Activated CD4-positive, alpha-beta T cell treated with anti-CD3 and anti-CD28 coated beads, Interleukin-2, amount 50 U/mL, for 48 hours (primary cell): ENCODE measurements at places on chromosomes 3 and 15.

DNA sequence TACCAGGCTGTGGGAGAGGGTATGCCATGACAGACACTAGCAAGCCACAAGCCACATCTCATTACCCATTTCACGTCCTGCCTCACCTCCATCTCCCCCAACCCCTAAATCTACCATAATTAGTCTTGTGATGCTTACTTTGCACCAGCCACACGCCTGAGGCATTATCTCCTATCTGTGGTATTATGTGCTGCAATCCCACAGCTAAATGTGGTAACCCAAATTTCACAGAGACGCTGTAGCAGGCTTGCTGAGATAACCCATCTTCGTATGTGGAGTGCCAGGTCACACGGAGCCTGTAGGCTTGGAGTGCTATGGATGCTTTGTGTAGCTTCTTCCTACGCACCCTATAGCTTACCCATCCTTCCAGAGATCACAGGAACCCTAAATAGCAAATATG lies 256.7 kb upstream of the KCNH8 start:
- DNase-seq = no peak

- DNase-seq = peak; percentile 56
These were observed 17.2 kb upstream of the ADIPOQ start for GRCh38 chr3:186825294-186825821.

GRCh38 chr3:156334841-156335545 lies 214.6 kb downstream of the KCNAB1 start:
- no peak for DNase-seq

DNA sequence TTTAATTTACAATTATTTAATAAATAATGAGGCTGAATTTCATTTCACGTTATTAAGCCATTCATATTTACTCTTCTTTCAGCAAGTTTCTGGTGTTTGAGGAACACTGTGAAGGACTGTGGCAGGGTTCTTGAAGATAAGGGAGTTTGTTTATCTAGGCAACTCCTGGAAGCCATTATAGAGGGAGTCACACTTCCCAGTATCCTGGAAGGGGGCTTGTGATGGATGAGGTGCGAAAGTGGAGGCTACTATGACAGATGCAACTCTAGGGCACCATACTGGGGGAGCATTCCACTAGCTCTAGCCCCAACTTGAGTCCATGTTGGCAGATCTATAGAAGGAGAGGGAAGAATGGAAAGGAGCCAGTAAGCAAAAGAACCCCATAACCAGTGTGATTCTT lies 14.4 kb downstream of the CNOT10 start:
- DNase-seq = no peak

- no peak for DNase-seq
These were observed 30.5 kb upstream of the BLM start for GRCh38 chr15:90686435-90687218.

GRCh38 chr3:86790884-86791549 lies 199.9 kb downstream of the VGLL3 start:
- DNase-seq = no peak

DNA sequence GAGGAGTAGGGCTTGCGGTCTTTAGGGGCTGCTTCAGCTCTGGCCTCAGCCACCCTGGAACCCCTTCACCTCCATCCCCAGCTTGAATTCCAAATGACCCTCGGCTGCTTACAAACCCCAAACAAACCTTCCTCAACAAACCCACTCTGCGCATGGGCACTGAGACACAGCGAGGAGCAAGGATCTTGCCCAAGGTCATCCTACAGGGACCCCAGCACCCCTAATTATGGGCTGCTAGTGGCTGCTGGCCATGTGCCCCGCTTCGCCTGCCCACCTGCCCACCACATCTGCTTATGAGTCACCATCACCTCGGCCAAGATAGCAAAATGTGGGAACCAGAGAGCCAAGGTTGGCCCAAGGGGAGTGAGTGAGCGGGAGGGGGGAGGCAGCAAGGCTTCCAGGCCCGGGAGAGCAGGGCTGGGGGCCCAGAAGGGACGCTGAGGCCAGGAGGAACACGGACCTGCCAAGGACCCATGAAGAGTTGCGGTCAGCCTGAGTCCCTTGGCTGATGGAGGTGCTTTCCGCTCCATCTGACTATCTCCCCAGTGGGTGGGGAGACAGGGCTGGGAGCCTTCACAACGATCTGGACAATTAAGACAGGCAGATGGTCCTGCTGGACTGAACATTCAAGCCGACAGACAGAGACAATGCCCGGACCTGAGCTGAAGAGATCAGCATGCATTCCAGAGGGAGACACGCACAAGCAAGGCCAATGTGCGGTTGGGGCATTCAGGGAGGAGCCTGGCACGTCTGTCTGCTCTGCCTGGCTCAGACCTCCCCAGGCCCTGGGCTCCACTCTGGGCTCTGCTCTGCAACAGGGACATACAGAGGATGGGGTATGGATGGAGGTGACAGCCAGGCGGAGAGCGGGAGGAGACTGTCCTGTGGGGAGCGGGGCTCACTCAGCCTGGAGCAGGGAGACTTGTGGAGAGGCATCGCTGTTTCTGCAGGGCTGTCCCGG lies 10.8 kb upstream of the GRIP2 start:
- no peak for DNase-seq

- DNase-seq = no peak
These were observed 35.9 kb upstream of the CMSS1 start for GRCh38 chr3:99781761-99782160.

GRCh38 chr3:142210144-142210543 lies 15.2 kb downstream of the GK5 start:
- DNase-seq = no peak

GRCh38 chr3:76083992-76084391 lies 298.6 kb upstream of the ZNF717 start:
- no peak for DNase-seq

GRCh38 chr3:59782664-59783063 lies 732.8 kb upstream of the CFAP20DC start:
- no peak for DNase-seq

DNA sequence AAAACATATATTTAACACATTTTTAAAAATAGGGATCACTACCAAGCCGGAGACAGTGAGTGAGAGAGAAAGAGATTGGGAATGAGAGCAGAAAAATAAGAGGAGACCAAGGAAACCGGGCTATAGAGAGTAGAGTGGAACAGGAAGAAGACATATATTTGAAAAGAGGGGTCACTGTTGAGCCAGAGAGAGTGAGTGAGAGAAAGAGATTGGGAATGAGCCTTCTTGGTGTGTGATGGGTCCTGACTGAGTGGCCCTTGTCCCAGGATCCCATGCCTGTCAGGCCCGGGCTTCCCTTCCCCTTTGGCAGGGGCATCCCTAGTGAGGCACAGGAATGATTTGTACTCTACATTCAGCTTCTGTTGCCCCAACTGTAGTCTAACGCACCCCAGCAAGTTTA lies 646.6 kb downstream of the NTRK3 start:
- DNase-seq = no peak

- DNase-seq = no peak
These were observed 39.7 kb downstream of the ARHGEF3 start for GRCh38 chr3:56761887-56762651.

- no peak for DNase-seq
These were observed 137.2 kb upstream of the ICE2 start for GRCh38 chr15:60616147-60616546.

GRCh38 chr3:34777386-34777785 lies 861.9 kb upstream of the ARPP21 start:
- DNase-seq = no peak

DNA sequence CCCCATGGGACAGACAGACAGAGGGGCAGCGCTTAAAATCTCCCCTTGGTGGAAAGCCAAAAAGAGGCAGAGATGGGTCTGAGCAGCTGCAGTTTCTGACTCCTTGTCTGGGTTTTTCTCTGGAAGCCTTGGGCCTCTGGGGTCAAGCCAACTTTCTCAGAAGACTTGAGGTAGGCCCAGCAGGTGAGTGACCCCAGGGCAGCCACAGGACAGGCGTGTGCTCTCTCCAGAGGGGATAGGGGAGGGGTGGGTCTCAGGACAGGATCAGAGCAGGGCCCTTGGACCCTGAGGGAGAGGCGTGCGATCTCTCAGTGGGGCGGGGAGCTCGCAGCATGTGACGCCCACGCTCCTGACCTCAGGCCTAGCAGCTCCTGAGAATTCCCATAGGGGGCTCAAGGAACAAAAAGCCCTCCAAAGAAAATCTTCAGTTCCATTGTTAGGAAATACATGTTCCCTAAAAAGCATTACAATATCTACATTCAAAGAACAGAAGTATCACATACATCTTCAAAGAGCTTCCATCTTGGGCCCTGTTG lies 34.6 kb upstream of the DUSP7 start:
- no peak for DNase-seq

DNA sequence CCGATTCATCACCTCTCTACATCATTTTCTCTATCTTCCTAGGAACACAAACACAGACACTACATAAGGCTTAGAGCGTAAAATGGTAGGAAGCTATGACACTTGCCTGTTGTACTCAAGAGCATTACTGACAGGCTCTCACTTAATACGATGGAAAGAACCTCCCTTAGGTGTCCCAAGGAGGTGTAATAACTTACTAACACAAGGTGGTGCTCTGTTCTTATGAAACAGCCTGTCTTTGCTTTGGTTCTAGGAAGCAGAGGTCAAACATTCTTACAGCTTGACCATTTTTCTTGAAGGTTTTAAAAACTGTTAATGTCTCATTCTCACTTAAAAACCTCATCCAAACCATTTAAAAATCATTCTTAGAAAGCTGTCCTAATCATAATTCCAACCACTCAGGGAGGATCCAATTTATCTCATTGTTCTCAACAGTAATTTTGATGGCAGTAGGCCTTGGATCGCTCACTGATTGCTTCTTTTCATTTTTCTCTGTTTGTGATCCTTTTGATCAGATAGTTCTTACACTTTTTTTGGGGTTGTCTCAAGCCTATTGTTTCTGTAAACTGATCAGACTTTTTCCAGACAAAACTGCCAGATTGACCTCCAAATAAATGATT lies 317.8 kb upstream of the AGTR1 start:
- no peak for DNase-seq

DNA sequence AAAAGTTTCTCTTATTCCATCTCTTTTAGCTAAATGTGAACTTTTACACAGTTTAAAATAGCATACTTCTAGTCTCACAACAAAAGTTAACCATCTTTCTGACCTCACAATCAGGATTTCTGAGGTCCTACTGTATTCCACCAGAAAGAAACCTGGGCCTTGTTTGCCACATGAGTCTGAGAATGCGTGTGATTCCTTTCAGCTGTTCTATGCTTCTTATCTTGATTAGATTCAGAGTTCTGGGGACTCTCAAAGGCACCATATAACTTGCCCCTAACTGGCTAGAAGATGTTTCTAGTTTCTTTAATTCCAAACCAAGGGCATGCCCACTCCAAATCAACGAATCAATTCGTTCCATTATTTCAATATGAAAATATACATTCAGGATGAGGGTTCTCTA lies 131.1 kb downstream of the ATP8B4 start:
- no peak for DNase-seq

DNA sequence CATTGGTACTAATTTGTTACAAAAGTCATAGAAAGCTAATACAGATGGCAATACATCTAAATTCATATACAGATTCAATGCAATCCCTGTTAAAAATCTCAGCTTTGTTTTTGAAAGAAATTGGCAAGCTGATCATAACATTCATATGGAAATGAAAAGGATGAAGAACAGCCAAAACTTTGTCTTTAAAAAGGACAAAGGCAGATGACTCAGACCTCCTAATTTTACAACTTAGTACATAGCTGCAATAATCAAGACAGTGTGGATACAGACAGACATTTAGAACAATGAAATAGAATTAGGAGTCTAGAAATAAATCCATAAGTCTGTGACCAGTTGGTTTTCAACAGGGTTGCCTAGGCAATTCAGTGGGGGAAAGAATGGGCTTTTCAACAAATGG lies 63.3 kb downstream of the AQP9 start:
- no peak for DNase-seq

DNA sequence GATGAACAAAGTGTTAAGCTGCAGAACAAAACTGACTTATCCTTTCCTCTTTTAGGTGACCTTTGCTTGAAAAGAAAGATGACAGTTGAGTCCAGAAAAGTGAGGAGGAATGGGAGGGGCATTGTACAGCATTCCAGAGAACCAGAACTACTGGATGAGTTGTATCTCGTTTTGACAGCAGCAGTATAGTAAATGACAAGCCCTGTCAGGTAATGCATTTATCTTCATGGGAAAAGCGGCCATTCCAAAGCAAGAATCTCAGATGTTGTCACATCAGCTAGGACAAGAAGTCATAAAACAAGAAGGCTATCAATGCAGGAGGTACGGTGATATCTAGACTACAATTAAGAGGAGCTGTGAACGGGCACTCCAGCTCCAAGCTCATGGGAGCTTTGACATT lies 421.5 kb downstream of the MAGI1 start:
- DNase-seq = no peak

DNA sequence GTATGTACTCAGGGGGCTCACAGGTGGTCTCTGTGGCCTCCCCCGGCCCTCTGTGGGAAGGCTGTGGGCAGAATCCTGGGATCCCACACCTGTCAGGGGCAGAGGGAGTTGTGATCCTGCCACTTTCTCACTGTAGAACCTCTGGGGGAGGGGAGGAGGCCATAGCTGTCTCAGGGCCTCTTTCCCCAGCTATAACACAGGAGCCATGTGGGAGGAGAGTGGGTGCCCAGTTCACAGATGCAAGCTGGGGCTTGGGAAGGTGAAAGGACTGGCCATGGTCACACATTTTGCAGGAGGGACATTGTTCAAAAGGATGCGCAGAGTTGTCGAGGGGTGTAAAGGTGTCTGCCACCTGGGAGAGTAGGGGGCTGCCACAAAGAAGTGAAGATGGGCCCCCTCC lies 11.7 kb downstream of the MAPKAPK3 start:
- no peak for DNase-seq

GRCh38 chr3:196691386-196691785 lies 20.7 kb downstream of the CEP19 start:
- DNase-seq = no peak

- DNase-seq = no peak
These were observed 12.1 kb upstream of the CHST14 start for GRCh38 chr15:40458495-40459371.

DNA sequence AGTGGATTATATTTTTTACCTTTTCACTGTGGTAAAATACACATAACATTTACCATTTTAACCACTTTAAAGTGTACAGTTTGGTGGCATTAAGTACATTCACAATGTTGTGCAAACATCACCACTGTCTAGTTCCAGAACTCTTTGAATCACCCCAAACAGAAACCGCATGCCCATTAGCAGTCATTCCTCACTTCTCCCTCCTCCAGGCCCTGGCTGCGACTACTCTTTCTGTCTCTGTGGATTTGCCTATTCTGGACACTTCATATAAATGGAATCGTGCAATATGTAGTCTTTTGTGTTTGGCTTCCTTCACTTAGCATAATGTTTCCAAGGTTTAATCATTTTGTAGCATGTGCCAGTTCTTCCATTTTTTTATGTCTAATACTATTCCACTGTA lies 409.8 kb downstream of the NTRK3 start:
- DNase-seq = no peak

DNA sequence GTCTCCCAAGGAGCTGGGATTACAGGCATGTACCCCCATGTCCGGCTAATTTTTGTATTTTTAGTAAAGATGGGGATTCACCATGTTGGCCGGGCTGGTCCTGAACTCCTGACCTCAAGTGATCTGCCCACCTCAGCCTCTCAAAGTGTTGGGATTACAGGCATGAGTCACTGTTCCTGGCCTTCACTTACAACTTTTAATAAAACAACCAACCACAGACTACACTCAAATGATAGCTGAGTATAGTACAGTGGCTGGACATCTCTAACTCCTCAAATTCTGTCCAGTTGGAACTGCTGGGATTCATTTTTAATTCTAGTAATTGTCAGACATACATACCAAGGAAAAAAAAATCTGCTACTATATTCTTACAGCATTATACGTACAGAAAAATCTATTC lies 71.0 kb downstream of the PBRM1 start:
- no peak for DNase-seq

- no peak for DNase-seq
These were observed 163.6 kb downstream of the CTNNB1 start for GRCh38 chr3:41362638-41363559.

GRCh38 chr3:41199866-41200668 lies 762 bp downstream of the CTNNB1 start:
- peak; percentile 46 for DNase-seq
